ENCODE measurements at places on chromosomes 4 and X. TPM values are rescaled to one million over a fixed set of nuclear protein-coding genes. Genes with fewer than 3 reads are reported as not detected.

The TLR3 gene
- 1.6 TPM for polyA plus RNA-seq

- H3K27ac ChIP-seq: peak overlapping the region; percentile 84
- no peaks in the 10 kb centered on the region for H3K36me3 ChIP-seq
- H3K4me1 ChIP-seq: peaks cover 22% of the 10 kb centered on the region
- peak; percentile 96 for DNase-seq
- no peak overlapping the region for H3K4me3 ChIP-seq
Measured at GRCh38 chr4:19739101-19739651, 512.5 kb upstream of the SLIT2 start.

The ZNF718 gene
- 0.89 TPM for polyA plus RNA-seq

- no peak overlapping the region for H3K4me3 ChIP-seq
- no peaks in the 10 kb centered on the region for H3K4me1 ChIP-seq
- H3K36me3 ChIP-seq: no peaks in the 10 kb centered on the region
- H3K27me3 ChIP-seq: no peaks in the 10 kb centered on the region
- H3K27ac ChIP-seq: no peak overlapping the region
- no peak for DNase-seq
Measured at GRCh38 chrX:52819788-52820187, 8.7 kb downstream of the XAGE5 start.

Data from endothelial cell of umbilical vein (primary cell).